Upper lobe of right lung (tissue), 1 donor: ENCODE measurements at places on chromosomes 2 and 18.

- no peak overlapping the region for H3K27ac ChIP-seq
- no peaks in the 10 kb centered on the region for H3K27me3 ChIP-seq
- H3K4me3 ChIP-seq = no peak overlapping the region
- H3K36me3 ChIP-seq = no peaks in the 10 kb centered on the region
These were observed 35.9 kb downstream of the PSD4 start for GRCh38 chr2:113209646-113210171.

GRCh38 chr2:85435220-85435958, 16.9 kb downstream of the SH2D6 start:
- H3K36me3 ChIP-seq = no peaks in the 10 kb centered on the region
- H3K4me3 ChIP-seq = no peak overlapping the region
- H3K27me3 ChIP-seq = no peaks in the 10 kb centered on the region
- H3K4me1 ChIP-seq = peaks cover 38% of the 10 kb centered on the region
- DNase-seq = peak; percentile 69

DNA sequence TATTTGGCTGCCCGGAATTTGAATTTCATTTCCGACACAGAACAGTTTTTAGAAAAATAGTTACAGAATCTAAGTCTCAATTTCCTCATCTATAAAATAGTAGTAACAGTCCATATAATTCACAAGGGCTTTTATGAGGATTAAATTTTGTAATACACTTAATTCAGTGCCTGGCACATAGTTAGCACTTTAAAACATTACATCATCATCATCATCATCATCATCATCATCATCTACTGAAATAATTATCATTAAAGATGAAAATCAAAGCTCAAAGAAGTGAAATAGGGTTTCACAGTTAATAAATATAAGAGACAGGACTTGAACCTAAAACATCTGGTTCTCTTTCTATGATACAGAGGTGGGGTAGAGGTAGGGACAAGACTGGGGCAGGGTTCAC, 13.2 kb downstream of the HEATR5B start:
- H3K36me3 ChIP-seq = peaks cover 92% of the 10 kb centered on the region
- no peak overlapping the region for H3K4me3 ChIP-seq
- H3K27me3 ChIP-seq = no peaks in the 10 kb centered on the region
- H3K4me1 ChIP-seq = no peaks in the 10 kb centered on the region
- H3K27ac ChIP-seq = no peak overlapping the region

- H3K4me1 ChIP-seq = no peaks in the 10 kb centered on the region
- H3K27ac ChIP-seq = no peak overlapping the region
- DNase-seq = no peak
- H3K36me3 ChIP-seq = no peaks in the 10 kb centered on the region
- H3K27me3 ChIP-seq = no peaks in the 10 kb centered on the region
- no peak overlapping the region for H3K4me3 ChIP-seq
These were observed 286.7 kb upstream of the LRRTM1 start for GRCh38 chr2:80591233-80591632.
